ENCODE measurements at places on chromosomes 12 and 14.

DNA sequence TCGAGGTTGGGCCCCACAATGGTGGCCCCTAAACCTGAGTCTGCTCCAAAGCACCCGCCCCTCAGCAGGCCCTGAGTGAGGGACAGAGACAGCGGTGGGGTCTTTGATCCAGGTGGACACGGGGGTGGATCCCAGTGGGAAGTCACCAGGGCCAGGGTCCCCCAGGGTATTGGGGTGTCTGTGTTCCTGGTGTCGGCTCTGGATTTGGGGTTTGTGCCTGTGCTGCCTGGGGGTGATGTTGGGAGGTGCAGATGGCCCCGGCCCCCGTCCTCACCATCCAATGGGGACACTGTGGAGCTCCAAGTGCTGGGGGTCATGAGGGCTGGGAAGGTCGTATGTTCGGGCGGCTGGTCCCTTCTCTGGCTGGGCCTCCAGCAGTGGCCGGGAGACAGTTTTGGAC lies 354.2 kb downstream of the TMEM121 start:
- no peak for DNase-seq

DNA sequence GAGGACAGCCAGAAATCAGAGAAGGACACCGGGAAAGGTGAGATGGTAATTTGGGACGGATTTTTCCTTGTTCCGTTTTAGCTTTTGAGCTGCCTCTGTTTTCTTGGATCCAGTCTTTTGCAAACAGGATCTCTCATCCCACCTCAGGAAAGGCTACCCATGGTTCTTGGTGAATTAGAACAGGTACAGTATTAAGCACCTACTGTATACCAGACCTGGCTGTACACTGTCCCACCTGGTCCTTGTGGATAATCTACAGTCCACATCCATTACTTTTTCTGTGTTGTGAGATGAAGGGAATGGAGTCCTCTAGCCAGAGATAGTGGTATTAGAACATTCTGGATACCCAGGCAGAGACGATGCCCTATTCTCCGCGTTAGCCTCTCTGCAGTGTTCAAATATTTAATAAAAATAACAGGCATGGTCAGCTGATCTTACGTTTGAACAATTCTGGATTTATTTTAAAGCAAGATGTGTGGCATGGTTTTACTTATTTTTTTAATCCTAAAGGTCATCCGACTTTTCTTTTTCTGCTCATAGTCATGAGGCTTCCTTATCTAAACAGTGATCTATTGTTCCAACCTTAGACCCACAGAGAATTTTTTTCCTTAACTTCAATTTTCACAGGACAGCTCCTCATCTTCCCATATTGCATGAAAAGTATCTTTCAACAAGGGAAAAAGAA lies 18.8 kb downstream of the PLXNC1 start:
- no peak for DNase-seq

GRCh38 chr12:4238577-4238976 lies 35.0 kb upstream of the CCND2 start:
- no peak for DNase-seq

GRCh38 chr14:102872020-102872419 lies 50.4 kb upstream of the AMN start:
- DNase-seq: no peak

DNA sequence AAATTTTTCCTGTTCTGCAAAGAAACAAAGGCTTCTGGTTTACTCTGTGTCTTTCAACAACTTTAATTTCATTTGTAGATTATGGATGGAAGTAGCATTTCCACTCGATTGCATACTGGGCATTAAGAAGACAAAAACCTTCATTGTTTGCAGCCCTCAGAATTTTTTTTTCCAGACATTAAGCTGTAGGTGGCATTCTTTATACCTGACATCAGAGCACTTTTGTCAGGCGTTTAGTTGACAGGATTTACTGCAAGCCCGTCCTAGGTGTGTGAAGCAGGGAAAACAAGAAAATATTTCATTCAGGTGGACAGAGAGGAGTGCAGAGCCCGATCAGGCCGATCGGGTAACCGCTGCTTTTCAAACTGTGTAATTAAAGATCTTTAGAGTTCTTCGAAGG lies 107.5 kb downstream of the TMEM260 start:
- peak; percentile 79 for DNase-seq

DNA sequence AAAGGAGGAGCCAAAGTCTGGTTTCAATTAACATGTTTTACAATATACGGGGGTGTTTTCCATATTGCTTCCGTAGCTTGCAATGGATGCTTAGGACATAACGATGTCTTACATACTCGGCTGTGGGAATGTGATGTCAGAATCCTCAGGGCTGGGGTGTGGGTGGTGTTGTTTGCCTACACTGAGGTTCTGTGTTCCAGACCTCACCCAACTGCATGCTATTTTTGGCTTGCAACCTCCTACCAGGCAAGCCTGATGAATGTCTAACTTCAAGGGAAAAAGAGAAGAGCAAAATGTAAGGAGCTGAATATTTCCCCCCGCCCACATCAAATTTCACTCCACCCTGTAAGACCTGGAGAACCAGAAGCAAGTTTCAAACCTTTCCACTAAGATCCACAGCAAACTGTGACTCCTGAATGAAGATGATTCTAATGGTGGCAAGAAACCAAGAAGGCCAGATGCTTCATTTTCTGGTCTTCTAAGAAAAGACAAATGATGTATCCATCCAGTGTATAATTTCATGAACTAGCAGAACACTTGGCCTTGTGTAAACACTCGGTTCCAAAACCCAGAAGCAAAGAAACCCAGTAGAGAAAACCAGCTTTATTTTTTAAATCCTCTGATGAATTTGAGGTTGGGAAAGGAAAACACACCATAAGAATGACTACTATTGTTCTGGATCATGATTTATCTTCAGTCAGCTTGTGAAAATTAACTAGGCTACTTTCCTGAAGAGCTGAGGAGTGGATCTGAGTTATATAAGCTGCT lies 227.9 kb downstream of the DACT1 start:
- DNase-seq: no peak

GRCh38 chr14:90204516-90204915 lies 51.8 kb upstream of the PSMC1 start:
- no peak for DNase-seq

- DNase-seq: no peak
Measured at GRCh38 chr12:31687101-31687527, 27.6 kb downstream of the ETFBKMT start.

GRCh38 chr14:33294419-33294818 lies 355.7 kb downstream of the NPAS3 start:
- DNase-seq: no peak

DNA sequence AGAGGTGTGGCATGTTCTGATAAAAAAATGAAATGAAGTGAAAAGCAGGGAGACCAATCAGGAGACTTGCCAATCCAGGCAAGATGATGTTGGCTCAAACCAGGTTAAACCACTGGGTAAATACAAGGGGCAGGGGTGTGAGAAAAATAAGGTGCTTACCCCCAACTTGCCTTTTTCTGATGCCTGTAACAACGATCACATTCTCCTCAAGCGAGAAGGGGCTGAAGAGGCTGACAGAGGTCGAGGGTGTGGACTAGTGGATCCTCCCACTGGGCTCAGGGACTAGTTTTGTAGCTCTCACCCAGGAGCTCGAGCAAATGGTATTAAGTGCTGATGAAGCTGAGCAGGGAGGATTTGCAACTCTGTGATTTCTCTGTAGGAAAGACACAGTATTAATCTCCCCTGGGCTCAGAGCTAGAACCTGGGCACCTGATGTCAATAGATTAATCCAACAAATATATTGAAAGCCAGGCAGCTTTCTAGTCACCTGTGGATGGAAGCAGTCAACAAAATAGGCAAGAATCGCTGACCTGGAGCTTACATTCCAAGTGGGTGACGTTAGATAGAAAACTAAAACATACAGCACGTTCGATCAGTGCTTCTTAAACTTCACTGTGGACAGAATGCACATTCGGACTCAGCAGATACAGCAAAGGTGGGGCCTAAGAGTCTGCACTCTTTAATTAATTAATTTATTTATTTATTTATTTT lies 15.2 kb upstream of the EAPP start:
- no peak for DNase-seq

- DNase-seq: no peak
Measured at GRCh38 chr14:51327376-51327775, 87.3 kb downstream of the TMX1 start.

- DNase-seq: peak; percentile 12
Measured at GRCh38 chr12:39235990-39236767, 206.7 kb downstream of the KIF21A start.

GRCh38 chr14:30143627-30144026 lies 216.0 kb upstream of the PRKD1 start:
- no peak for DNase-seq

GRCh38 chr12:12745576-12746211 lies 28.5 kb downstream of the CDKN1B start:
- DNase-seq: peak; percentile 60

DNA sequence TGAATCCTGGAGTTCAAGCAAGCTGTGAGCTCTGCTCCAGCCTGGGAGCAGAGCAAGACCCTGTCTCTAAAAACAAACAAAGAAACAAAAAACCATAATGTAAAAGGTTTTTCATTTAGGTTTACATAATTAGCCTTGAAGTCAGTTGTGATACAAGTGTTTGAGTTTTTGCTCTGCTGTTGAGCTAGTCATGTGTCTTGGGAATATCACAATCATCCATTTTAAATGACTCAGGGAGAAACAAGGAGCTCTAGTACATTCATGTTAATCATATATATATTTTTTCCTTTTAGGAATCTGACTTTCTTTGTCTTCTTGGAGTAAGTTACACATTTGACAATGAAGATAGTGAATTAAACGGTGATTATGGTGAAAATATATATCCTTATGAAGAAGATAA lies 12.9 kb downstream of the MIA2 start:
- DNase-seq: no peak

DNA sequence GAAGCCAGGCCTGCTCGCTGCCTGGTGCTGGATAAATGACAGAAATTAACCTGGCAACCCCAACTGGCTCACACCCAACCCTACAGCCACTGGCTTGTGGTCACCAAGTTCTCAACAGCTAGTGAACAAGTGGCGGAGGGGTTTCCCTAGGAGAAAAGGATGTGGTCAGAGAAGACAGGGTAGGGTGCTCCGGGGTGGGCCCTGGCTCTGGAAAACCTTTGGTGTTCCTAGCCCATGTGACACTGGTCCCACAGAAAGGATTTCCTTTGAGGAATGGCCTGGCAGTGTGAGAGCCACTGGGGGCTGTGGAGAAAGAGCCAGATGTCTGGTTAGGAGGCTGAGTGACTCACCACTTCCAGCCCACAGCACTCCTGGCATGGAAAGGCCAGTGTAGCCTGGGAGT lies 8.7 kb downstream of the SYNE3 start:
- DNase-seq: no peak

DNA sequence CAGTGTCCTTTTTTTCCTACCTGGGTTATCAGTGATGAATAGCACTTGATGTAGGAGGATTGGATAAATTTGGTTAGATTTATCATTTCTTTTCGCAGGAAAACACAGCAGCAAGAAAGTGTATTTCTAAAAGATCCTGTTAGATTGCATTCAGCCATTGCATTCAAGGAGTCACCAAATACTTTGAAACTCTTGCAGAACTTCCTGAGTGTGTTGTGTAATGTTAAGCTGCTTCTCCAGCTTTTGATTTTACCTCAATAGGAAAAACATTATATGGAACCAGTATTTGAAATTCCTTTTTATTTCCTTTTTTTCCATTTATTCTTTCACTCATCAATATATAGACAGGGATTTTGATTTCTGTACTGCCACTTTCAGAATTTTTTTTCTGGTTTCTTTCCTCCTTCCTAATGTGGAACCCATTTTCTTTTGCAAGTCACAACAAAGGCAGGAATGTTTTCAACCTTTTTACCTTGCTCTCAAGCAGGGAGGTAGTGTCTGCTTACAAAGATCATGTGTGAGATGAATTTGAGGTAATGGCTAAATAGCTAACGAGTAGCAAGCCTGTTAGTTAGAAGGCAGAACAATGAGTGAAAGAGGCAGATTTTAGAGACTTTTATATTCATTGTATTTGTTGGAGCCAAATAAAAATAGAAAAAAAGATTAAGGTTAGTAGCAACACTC lies 56.2 kb downstream of the PPHLN1 start:
- DNase-seq: no peak

DNA sequence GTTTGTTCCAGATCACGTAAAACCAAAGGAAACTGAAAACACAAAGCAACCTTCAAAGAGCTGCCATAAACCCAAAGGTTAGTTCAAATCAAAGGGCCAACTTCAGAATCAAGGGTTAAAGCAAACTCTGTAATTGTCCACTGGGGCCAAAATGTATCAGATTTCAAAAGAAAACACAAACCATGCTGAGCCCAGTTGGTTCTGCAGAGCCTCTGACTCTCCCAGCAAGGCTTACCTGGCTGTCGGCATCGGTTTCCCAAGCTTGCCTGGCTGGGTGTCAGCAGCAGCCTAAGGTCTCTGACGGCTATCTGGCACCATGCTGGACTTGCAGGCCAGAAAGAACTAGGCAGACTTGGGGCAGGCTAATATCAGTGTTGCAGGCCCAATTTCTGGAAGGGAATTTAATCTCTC lies 125.3 kb downstream of the DAD1 start:
- DNase-seq: no peak

GRCh38 chr12:88958153-88958552 lies 377.9 kb upstream of the KITLG start:
- no peak for DNase-seq

- no peak for DNase-seq
Measured at GRCh38 chr12:115866909-115867525, 410.5 kb downstream of the MED13L start.

DNA sequence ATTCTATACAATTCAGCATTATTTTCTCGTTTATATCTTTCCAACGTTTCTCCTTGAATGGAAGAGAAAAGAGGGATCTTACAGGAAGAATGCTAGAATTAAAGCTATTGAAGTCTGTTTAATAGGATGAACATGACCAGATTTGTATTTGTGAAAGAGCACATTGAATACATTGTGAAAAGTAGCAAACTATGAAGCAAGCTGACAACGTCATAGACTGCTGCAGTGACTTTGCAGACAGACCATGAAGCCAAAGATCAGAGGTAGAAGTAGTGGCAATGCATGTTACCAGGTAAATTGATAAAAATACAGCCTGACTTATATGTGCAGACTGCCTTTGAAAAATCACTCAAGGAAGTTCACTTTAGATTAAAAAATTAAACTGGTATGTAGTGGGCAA lies 146.1 kb downstream of the RASSF9 start:
- DNase-seq: no peak

DNA sequence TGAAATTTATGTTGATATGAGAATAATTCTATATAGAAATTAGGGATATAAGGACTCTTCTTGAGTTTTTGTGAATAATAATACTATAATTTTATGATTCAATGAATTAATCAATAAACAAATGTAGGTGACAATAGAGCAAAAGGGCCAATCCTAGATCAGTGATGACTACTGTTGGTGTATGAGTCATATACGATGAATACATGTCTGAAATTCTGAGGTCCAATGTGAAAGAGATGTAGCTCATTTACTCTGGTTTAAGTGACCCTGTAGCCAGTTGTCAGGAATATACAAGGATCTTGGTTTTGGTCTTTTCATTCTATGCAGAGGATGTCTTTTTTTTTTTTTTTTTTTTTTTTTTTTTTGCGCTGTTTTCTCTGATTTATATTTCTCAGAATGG lies 72.1 kb upstream of the RTL1 start:
- DNase-seq: no peak

- DNase-seq: no peak
Measured at GRCh38 chr14:35332517-35333263, 40.5 kb downstream of the PSMA6 start.

- DNase-seq: peak; percentile 56
Measured at GRCh38 chr14:88476214-88476774, 78.5 kb downstream of the PTPN21 start.
